ENCODE measurements at places on chromosomes 11 and 22.

DNA sequence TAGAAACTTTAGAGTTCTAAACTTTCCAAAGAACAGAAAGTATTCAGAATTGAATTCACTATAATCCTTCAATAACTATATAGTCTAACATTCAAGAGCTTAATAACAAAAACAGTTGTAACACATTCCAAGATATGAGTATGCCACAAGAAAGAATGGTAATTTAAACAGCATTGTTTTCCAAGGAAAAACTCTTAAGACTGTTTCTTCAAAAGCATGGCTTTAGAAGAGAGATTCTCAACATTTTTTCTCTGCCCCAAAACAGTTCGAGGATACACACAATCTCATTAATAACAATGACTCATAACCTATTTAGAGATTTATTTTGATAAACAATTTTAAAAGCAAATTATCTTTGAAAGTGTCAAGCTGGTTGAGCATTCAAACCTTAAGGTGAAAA, 16.7 kb upstream of the ARHGAP32 start:
- no peak for DNase-seq

DNA sequence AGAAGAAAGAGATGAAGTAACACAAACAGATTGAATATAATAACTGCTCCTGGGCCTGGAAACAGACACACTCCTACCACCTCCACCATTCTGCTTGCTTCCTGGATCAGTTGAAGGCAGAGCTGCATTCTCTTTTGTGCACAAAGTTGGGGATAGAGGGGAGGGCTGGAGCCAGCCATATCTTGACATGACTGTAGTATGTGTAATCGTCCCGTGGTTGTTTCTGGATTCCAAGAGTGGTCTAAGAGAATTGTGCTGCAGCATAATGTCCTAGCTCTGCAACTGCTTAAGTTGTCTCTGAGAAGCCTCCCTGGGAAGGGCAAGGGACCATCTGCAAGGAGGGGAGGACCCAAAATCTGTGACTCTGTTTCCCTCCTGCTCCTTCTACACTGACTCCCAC, 3.2 kb downstream of the CRY2 start:
- DNase-seq = no peak

GRCh38 chr22:31630331-31631329, 31.4 kb downstream of the PISD start:
- DNase-seq = peak; percentile 75

DNA sequence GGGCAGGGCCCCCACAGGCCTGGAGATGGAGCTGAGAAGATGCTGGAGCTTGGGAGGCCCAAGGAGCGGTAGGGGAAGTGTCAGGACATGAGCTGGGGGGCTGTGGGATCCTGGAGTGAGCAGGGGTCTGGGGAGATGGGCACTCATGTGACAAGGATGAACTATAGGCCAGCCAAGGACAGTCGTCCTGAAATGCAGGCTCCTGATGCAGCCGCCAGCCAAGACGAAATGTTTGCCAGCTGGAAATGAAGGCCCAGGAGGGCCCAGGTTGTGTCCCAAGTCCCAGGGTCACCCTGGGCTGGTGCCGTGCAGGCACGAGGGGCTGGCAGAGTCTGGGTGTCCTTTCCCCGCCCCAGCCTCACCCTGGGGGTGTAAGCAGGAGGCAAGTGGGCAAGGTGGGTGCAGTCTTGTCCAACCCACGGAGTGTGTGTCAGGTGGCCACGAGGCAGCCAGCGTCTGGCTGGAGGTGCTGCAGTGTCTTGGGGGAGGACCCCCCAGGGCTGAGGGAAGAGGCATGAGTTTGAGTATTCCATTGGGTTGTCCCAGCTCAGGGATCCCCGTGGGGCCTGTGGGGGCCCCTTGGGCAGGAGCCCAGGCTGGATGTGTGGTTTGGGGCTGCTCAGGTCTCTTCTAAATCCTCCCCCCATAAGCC, 21.4 kb downstream of the MRGPRG start:
- no peak for DNase-seq

- DNase-seq = no peak
These were observed 6.0 kb downstream of the MALAT1 start for GRCh38 chr11:65504674-65505465.

DNA sequence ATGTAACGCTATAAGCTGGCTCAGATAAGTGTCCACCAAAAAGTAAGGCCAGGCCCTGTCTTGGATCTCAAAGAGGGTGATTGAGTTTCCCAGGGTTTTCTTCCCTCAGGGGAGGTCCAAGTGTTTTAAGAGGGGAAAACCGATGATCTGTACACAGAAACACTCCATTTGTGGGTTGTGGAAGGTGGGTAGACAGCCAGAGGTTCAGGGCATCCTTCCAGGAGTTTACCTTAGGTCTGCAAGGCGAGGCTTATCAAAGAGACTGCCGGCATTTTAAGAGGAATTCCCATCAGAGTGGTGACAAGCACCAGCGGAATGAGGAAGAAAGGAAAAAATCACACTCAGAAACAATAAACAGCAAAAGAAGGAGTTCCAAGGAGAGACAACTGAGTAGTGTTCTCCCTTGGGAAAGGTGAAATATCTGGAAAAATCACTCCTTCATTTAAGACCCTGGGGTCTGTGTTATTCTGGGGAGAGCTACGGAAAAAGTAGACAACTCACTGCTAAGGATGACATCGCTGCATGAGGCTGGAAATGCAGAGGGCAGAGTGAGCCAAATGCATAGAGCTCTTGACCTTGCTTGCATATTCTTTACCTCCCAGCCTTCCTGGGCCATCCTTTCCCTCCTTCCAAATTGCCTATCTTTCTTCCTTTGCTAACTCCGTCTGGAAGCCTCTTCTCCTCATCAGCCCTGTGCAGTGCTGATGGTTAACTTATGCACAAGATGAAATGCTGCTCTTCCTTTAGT, 22.1 kb upstream of the MMP7 start:
- DNase-seq = no peak

- DNase-seq = no peak
These were observed 323.7 kb downstream of the LUZP2 start for GRCh38 chr11:24820541-24820940.

DNA sequence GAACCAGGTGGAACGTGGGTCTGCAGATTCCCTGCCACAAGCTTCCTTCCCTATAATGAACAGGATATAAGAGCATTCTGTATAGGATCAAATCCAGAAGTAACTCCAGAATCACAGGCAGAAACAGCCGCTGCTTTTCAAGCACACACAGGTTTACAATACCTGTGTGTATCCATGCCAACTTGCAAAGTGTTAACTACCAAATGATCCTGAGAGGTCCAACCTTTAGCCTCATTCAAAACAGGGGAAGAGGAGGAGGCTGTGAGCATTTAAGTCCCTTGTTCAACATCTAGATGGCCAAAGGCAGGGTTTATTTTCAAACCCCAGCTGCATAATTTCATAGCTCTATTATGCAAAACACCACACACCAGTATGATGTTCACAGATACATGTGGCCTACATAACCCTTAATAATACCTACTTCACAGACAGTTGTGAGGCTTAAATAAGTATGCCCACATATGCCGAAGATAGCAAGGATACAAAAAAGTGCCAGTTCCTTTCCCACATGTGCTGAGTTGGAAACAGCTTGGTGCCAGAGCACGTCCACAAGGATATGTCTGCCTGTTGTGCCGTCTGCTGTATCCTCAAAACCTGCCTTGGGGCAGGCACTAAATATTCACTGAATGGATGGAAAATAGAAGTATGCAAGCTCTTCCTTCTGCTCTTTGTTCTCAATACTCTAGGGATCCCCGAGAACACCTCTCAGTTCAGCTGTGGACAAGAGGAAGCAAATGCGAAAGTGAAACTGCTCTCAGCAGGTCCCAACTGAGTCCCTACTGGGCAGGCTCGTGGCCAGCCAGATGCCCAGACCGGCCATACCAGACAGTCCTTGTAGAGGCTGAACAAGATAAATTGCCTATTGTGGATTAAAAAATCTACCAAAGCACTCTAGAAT, 66.8 kb downstream of the LARGE1 start:
- DNase-seq = no peak

DNA sequence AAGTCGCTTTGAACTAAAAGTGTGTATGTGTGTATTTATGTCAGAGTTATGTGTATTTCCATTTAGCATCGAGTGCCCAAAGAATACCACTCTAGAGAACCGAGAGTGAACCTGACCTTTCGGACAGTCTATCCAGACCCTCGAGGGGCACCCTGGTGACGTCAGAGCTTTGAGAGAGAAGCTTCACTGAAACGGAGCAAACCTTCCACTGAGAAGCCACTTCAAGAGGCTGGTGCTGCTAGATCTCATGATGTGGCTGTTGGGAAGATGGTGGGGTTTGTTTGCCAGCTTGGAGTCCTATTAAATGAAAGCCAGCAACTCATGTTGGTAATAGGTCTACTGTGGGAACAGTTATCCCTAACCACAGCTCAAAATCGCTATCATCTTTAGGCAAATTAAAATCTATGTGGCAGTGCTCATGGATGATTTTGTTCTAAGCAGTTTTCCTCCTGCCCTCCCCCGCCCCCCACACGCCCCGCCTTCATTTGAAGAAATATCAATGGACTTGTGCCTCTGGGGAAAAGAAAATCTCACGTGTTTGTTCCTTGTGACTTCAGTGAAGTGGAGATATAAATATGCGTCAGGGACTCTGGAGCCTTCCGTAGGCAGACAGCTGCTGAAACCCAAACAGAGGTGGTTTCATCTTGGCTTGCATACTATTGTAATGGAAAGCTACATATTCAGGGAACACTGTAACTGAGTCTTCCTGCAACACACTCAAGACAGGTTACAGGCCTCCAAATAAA, 22.4 kb upstream of the C11orf96 start:
- no peak for DNase-seq

GRCh38 chr22:24463071-24463760, 31.9 kb upstream of the UPB1 start:
- DNase-seq = no peak

DNA sequence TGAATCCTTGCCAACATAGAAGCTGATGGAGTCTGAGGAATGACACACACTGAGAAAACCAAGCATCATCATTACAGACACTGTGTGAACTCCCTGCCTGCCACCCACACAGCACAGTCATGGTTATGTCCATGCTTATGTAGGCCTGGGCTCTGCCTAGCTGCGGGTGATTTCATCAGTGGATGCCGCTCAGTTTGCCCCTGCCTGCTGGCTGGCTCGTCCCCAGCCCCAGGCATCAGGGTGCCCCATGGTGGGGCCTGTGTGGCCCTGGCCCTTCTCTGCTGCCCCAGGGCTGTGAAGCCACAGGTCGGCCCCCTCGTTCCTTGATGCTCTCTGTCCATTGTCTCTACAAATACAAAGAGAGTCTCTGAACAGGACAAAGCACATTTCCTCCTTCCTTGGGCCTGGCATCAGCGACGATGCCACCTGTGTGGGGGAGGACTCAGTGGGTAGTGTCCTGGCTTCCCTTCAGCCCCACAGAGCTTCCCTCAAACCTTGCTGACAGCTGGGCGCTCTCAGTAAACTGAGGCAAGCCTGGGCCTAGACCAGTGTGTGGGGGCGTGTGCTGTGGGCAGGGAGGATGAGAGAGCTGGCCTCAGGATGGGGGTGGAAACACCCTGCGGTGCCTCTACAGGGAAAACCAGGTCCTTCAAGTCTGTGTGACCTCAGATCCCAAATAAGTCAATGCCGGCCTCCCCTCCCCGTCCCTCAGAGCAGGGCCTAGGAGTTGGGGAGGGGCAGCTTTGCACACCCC, 20.0 kb upstream of the TUB start:
- DNase-seq = no peak

- no peak for DNase-seq
These were observed 837.3 kb downstream of the TBC1D22A start for GRCh38 chr22:47599753-47600152.

- DNase-seq = no peak
These were observed 65.8 kb downstream of the ST3GAL4 start for GRCh38 chr11:126421271-126421671.

GRCh38 chr11:45187375-45187774, 40.9 kb downstream of the PRDM11 start:
- DNase-seq = no peak

DNA sequence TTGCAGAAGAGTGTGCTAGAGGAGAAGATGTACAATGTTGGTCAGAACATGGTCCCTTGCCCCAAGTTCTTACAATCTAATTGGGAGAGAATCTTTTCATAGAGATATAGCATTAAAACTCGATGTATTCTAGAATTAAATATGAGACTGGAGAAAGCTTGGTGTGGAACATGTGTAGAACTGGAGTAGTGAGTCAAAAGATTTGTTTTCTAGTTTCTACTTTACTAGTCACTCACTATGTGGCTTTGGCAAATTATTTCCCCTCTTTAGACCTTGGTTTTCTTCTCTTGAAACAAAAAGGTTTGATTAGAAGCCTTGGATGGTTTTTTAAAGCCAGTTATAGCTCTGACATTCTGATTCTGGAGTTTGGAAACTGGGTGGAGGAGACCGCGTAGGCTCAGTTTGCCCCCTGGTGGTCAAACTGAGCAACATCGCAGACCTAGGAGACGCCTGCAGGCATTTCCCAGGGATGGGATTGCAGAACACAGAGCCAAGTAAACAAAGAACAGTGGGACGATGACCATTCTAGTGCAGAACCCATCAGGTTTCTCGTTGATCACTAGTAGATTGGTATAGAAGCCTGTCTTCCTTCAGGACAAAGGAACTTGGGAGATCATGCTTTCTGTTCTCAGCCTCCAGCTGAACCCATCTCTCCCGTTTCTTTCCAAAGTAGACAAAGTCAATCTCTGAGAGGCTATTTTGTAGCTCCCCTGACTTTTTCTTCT, 8.5 kb upstream of the CHRDL2 start:
- DNase-seq = no peak

GRCh38 chr22:47167056-47167455, 404.6 kb downstream of the TBC1D22A start:
- no peak for DNase-seq

DNA sequence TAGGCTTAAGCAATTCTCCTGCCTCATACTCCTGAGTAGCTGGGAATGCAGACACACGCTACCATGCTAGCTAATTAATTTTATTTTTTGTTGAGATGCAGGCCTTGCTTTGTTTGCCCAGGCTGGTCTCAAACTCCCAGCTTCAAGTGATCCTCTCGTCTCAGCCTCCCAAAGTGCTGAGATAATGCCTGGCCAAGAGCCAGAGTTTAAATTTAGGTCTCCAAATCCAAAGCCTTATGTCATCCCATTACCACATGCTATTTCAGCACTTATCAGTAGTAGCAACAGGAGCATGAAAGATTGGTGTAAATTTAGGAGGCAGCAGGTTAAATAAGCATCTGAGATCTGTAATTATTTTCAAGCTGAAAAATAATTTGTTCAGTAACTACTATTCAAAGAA, 326.1 kb upstream of the ANO5 start:
- no peak for DNase-seq

DNA sequence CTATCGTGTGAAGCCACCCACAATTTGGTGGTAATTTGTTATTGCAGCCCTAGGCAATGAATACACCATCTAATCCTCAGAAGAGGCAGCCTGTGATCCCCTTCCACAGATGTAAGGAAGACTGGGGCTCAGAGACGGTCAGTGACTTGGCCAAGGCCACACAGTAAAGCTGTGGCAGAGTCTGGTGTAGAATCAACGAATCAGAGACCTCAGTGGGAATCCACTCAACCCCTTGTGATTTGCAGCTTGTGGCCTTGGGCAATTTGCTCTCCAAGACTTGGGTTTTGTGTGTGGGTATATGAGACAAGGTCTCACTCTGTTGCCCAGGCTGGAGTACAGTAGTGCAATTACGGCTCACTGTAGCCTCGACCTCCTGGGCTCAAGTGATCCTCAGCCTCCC, 1.9 kb downstream of the LGALS2 start:
- DNase-seq = no peak

- no peak for DNase-seq
These were observed 1525.8 kb downstream of the BRD1 start for GRCh38 chr22:48301908-48302307.

- DNase-seq = no peak
These were observed 37.2 kb downstream of the GAS2 start for GRCh38 chr11:22703591-22703990.
